ENCODE measurements at places on chromosomes 3 and 15. TPM values are rescaled to one million over a fixed set of nuclear protein-coding genes. Genes with fewer than 3 reads are reported as not detected.

The CHCHD6 gene
- polyA plus RNA-seq = 28.9 TPM

The GABRA5 gene
- polyA plus RNA-seq = 4.0 TPM

The SCN5A gene
- polyA plus RNA-seq = 1.9 TPM

The CLPX gene
- polyA plus RNA-seq = 26.9 TPM

The C3orf85 gene
- not detected for polyA plus RNA-seq

DNA sequence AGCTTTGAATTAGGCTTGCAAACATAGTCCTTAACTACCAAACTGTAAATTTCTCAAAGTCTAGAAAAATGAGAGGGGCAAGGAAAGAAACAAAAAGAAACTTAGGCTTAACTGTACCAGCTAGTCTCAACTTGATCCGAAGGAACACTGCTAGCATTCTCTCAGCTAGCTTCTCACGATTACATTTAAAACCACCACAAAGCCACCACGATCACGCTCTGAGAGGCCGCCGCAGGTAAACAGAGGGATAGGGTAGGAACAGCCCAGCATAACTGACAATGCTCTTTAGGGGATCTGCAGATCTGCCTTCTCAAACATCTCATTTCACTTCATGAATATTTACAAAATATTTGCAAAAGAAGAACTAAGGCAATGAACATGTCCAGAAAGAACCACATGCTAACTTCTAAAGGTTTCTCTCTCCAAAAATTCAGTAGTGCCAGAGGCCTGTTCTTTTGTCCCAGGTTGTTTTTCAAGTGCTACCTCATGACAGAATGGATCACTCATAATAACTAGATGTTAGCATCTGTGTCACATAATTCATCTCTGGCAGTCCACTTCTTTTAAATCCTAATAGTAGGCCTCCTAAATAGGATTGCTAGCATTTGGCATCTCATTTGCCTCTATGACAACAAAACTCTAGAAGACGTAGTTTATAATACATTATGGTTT is 18.9 kb downstream of the VGLL4 start:
- DNase-seq = no peak

DNA sequence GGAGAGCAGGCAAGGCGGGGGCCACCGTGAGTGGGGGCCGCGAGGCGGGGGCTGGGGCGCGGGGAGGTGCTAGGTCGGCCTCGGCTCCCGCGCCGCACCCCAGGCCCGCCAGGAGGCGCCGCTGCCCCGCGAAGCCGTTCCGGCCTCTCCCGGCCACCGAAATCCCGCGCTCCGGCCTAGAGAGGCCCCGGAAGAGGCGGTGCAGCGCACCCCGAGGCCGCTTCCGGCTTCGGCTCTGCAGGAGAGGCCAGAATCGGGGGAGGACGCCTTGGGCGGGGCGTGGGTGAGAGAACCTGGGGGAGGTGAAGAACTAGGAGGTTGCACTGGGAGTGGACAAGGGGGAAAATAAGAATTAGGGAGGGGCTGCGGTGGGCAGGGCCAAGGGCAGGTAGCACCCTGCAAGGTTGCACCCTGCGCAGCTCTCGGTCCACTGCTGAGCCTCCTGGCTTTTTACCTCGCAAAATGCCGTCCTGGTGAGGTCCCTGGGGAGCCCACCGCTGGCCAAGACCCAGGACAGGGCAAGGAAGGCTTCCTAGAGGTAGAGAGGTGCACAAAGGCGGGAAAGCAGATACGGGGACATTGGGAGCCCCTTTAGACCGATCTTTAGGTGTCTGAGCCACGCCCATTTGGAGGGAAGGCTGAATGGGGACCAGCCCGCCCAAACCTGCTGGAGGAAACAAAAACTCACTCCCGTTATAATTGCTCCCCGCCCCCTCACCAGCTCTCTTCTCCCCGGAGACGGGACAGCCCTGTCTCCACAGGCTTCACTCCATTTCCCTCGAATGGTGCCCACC is 8.4 kb upstream of the GNAI2 start:
- peak; percentile 80 for DNase-seq

DNA sequence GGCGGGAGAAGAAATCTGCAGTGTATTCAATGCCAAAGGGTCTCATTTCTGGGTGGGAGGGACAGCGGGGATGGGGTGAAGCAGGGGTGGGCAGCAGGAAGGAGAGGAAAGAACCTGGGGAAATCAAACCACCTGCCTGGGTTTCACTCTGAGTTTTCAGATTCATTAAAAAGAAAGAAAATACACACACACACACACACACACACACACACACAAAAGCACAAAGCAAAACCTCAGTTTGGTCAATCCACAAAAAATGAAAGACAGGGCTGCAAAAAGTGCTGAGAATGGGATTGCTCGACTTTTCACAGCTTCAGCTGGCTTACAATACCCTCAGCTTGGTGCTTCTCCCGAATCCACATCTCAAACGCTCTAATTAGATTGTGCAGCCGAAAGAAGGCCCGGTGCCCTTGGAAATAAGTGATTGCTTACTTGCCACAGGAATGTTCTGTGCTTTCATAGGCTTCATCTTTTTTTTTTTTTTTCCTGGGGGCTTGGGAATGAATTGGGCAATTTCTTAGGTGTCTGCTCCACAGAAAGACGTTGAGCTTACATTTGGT is 370.5 kb downstream of the RORA start:
- DNase-seq = no peak

DNA sequence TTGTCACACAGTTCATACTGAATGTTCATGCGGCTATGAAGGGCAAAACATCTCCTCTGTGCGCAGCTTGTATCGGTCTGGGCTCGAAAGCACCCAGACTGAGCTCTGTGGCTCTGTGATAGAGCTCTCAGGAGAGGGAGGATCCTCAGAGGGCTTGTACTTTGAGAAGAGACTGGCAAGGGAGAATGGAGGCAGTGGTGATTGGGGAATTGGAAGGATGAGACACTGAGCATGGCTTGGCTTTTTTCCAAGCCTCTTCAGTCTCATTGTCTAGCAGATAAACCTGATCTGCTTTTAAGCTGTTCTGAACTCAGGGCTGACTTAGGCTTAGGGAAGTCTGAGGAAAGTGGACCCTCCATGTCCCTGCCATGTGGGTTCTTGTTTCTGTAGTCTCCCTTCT is 43.0 kb downstream of the RAD54L2 start:
- DNase-seq = peak; percentile 48

DNA sequence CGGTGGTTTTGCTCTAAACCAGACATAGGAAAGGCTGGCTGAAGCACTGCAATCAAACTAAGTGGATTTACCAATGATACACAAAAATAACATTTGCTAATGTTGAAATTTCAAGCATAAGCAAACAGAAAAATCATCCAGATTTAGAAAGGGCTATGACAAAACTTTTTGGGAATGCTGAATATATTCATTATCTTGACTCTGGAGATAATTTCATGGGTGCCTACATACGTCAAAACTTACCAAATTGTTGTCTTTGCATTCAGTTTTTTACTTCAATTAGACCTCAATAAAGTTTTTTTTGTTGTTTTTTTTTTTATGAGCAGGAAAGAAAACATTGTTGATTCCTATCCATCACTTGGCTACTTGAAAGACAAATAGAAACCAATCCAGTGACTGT is 140.8 kb downstream of the NR2E3 start:
- DNase-seq = peak; percentile 40

DNA sequence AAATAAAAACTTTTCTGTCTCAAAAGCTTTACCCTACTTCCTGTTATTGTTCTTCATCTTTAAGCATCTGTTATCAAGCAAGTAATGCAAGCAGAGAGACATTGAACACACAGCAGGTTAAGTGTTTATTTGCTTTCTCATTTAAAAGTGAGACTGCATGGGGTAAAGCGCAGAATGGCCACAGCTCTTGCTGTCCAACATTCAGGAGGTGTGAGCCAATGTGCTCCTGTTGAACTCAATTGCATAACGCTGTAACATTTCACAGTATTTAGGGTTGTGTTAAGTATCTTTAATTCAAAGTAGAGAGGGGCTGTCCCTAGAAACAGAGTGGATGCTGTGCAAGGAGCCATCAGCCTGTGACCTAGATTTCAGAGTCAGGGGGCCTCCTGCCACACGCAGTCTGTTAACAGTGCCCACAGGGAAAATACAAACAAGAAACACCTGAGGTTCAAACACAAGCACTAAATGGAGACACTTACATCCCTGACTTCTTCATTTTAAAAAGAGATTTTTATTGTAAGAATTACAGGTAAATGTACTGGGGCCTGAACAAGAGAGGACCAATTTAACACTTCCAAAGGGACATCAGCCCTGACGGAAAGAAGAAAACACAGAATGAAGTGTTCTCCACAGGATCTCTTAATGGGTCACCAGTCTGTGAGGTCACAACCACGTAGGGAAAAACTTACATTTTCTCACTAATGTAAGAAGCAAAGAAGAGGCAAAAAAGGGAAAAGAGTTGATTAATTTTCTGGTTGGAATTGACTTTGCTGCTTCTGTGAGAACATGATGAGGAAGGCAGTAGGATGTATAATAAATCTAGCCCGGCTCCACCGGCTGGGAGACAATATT is 815.1 kb downstream of the VGLL3 start:
- DNase-seq = no peak

- DNase-seq = peak; percentile 58
Measured at GRCh38 chr15:43775411-43775965, 1.3 kb downstream of the ELL3 start.

DNA sequence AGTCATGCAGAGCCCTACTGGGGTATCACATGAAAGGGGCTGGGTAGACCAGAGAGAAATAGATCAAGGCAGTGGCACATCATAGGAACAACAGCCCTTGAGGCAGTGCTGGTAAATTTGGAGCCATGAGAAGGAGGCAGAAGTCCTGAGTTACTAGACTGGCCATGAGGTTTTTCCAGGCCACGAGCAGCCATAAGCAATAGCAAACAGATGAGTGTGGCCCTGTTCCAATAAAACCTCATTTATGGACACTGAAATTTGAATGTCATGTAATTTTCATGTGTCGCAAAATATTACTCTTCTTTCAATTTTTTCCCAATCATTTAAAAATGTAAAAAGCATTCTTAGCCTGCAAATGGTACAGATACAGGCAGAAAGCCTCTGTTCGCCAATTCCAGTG is 28.1 kb upstream of the LRRN1 start:
- no peak for DNase-seq

DNA sequence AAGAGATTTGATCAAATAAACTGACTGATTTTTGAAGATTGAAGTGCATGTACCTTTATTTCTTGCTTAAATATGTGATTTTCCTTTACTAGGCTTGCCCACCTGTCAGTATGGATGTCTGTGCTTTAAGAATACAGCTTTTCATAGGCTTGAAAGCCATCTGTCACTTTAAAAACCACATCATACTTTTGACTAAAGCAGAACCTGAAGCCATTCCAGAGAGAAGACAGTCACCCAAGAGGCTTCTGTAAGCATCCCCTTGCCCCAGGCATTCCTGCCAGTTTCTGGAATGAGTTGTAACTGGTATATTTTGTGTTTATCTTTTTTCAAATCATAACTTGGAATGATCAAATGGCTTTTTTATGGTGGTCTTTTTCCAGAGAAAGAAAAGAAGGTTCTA is 24.0 kb downstream of the HPS3 start:
- no peak for DNase-seq

- no peak for DNase-seq
Measured at GRCh38 chr15:70187331-70187730, 89.6 kb upstream of the TLE3 start.

DNA sequence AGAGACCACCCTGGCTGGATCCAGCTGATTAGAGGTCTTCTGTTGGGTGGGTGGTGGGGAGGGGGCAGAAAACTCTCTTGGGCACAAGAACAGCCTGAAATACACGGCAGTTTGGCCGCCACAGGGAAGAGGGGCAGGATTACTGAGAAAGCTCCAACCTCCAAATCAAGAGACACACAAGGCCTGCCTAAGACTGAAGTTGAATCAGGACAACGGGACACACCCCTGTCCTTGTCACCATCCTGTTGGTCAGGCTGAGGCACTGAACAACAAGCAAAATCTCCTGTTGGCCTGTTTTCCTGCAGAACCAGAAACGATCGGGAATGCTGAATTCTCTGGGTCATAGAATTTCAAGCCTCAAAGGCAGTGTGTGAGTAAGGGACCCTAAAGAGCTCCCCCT is 247.8 kb downstream of the FAM43A start:
- no peak for DNase-seq

DNA sequence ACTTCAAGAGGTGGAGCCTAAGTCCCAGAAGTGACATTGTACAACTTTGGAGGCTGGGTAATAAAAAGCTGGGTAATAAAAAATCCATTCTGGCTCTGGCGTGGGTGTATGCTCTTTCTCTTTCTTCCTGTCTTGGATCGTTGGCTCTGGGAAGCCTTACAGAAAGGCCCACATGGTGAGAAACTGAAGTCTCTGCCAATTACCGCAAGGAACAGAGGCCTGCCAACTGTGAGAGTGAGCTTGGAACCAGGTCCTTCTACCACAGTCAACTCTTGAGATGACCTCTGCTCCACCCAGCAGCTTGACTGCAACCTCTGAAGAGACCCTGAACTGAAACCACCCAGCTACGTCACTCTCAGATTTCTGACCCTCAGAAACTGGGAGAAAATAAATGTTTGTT is 51.0 kb downstream of the NR2F2 start:
- DNase-seq = no peak

All from IMR-90 (cell line).